ENCODE measurements at places on chromosomes 3 and 15.

DNA sequence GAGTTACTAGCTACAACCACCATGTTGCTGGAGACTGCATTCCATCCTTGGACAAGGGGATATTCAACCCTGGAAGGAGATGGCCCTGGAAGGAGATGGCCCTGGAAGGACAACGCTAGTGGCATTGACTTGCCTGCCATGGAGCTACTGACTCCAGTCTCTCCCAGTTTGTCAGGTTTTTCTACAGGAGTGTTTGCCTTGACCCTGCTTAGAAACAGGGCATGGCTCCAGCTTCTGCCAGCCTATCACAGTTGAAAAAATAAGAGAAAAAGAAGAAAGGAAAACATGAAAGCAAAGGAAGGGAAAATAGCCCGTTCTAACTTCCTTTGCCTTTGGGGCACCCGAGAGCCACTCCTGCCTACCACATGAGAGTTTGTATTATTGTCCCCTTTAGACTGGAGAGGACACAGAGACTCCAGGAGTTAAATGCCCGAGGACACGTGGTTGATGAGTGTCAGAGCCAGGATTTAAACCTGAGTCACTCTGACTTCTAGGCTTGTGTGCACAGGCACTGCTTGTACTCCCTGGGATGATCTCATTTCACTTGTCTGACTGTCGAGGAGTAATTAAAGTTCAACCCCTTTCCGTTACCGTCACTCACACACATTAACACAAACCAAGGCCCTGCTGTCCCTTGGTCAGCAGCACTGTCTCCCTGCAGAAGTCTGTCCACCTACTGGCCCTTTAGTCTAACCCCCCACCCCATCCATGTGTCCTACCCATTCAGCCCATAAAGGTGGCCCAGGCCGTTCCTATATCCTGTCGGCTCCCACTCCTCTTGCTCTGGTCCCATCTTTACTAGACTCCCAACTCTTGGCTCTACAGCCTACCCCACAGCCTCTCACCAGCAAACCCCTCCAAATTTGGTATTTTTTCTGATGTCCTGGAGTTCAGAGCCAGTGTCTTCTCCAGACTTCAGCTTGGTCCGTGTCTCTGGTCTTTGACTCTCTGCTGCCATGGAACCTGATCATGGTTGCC lies 46.1 kb downstream of the C2CD4A start:
- no peak for DNase-seq

- DNase-seq, result no peak
These were observed 517.5 kb downstream of the NTRK3 start for GRCh38 chr15:87739081-87739480.

GRCh38 chr3:169430707-169431404 lies 232.7 kb downstream of the MECOM start:
- no peak for DNase-seq

GRCh38 chr3:82736696-82737277 lies 975.3 kb upstream of the GBE1 start:
- no peak for DNase-seq

- no peak for DNase-seq
These were observed 95.3 kb downstream of the SLC9A9 start for GRCh38 chr3:143753006-143753405.

GRCh38 chr3:186967686-186968085 lies 37.4 kb downstream of the ST6GAL1 start:
- no peak for DNase-seq

DNA sequence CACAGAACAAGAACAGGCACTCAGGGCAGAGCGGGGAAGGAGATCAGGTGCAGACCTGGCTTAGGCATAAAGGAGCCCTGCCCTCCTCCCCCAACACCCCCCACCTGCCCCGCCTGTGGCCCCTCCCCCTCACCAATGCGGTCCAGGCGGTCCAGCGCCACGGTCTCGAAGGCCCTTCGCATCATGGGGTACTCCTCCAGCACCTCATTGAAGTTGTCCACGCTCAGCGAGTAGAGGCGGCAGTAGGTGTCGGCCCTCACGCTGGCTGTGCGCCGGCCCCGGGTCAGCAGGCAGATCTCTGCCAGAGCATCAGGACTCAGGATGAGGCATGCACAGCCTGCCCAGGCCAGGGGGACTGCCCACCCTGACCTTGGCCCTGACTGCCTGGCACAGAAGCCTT lies 44.8 kb downstream of the HCN4 start:
- no peak for DNase-seq

DNA sequence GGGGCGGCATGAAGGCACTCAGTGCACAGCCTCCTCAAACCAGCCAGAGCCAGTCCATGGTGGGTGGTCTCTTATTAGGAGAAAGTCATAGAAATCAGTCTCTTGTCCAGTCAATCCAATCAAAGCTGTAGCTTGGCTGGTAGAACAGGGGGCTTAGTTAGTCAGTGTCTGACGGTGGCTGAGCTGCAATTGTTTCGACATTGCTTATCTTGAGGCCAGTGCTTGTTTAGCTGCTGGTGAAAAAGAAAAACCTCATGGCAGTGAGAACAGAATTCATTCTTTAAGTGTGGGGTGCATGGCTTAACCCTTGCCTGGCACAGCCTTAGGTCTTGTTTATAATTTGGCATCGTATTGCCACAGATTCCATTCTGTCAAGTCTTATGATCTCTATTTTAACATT lies 53.9 kb downstream of the FGD5 start:
- no peak for DNase-seq

- no peak for DNase-seq
These were observed 5.4 kb downstream of the UBE2E1 start for GRCh38 chr3:23811185-23811527.

DNA sequence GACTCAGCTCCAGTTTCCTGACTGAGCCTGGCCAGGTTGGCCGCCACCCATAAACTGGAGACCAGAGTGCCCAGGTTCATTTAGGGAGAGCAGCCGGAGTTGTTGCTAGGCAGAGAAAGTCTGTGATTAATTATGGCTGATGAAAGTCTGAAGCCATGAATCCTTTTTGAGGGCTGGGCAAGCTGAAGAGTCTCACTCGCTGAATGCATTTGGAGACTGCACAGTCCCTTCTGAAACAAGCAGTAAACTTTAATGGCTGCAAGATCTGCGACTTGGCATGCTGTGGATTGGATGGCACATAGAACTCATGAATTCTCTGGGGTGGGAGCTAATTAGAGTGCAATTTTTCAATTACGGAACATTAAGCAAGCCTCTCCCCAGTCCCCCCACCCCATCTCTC lies 282.1 kb downstream of the RPLP1 start:
- no peak for DNase-seq

DNA sequence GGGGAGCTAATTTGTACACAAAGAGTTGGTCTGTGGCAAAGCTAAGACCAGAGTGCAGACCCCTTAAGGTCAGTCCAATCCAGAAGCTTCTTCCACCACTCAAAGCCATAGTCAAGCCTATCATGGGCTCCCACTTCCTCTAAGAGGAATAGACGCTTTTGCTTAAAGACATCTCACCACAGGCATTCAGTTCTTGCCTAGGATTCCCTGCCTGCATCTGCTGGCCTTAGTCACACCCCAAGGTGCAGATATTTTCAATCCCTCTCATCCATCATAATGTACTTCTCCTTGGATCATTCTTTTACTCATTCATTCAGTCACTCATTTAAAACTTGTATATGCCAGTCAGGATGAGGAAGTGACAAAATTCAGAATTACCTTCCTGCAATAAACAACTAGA lies 179.6 kb upstream of the STT3B start:
- DNase-seq, result no peak
